ENCODE measurements at places on chromosomes 4 and X.
A peak's percentile ranks its signal among the peaks of the same experiment; 100 is the strongest.

GRCh38 chr4:15976456-15977447 lies 13.8 kb upstream of the FGFBP2 start:
- DNase-seq = no peak

- DNase-seq = no peak
Observed at GRCh38 chr4:116073051-116073450, 959.6 kb upstream of the NDST4 start.

DNA sequence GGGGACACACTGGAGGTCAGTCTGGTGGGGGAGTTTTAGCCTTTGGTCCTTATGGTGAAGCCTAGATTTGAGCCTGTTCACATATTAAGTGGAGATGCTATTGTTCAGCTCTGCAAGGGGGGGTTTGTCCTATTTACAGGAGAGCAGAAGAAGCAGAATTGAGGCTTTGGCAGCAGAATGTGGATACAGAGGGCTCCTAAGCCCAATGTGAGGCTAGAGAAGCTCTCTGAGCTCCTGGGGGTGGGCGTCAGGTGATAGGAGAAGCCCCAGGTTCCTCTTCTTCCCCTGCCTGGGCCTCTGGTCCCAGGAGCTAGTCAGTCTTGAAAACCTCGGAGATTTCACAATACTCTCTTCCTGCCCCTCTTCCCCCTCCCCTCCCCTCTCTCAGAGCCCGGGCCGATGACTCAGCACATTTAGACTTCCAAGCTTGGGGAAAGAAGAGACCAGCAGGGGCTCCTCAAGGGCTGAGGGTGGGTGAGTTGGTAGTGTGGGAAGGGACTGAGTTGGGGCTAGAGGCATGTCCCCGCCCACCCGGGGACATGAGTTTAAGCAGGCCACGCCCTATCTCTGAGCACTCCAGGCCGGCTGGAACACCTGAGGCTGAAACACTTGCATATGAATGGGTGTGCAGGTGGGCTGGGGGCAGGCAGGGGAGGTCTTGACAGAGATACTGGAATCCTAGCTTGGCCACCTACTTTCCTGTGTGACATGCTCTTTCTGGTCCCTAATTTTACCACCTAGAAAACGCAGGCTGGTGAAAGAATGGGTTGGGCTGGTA lies 3.4 kb downstream of the TFE3 start:
- DNase-seq = peak; percentile 56

- no peak for DNase-seq
Observed at GRCh38 chr4:4971796-4972195, 47.5 kb downstream of the CYTL1 start.

DNA sequence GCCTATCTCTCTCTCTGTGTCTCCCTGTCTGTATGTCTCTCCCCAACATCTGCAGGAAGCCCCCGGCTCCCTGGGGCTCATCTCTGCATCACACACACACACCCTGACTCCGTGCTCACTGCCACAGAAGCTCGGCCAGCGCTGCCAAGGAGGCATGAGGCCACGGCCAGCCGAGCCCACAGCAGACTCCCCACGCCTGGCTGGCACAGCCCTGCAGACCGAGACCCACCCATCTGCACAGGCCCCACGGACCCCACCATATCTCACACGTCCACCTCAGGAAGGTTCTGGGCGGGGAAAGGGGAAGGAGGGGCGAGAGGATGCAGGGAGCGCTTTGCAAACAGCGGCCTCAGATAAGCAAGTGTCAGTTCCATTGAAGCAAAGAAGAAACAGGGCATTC lies 28.5 kb upstream of the SLC25A6 start:
- DNase-seq = no peak

DNA sequence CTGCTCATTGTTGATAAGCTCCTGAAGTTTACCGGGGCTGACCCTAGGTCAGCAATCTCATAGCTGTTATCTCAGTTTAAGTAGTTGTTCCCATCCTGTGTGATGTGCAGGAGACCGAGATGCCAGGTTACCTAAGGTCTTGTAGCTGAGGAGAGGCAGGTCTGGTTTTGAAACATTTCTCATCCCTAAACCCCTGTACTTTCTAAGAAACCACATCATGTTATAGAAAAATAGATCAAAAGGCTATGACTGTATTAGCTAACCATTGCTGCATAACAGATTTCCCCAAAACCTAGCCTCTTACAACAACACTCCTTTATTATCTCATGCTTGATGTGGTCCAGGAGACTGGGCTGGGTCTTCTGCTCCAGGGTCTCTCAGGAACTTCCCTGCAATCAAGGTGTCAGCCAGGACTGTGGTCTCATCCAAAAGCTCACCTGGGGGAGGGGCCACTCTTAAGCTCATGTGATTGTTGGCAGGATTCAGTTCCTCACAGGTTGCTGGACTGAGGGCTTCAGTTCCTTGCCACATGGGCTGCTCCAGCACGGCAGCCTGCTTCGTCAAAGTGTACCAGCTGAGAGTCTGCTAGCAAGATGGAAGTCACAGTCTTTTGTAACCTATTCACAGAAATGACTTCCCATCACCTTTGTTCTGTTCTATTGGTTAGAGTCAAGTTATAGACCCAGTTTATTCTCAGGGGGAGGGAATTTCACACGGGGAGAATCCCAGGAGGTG lies 60.9 kb upstream of the CLCN4 start:
- DNase-seq = no peak

GRCh38 chr4:968221-968620 lies 5.1 kb downstream of the DGKQ start:
- DNase-seq = no peak

DNA sequence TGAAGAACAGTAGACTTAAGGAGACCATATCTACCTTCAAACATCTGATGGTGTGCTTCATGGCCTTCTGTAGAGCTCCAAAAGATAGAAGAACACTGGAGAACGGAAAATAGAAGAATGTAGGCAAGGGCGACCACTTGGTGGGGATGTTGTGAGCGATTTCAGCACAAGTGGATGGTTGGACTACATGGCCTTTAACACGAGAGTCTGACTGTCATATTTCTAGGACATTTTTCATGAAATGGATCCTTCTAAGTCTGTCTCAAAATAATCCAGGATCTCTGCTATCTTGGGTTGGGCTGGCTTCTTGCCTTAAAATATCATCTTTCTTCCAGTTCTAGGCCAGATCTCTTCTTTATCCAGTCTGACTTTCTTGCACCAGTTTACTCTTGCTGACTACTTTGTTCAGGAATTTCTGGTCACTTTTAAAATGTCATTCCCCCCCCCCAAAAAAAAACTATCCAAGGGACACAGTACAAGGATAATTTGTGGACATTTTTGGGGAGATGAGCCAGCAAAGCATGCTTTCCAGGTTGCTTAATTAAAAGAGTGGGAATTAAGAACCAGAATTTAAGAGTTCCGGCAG lies 1.2 kb upstream of the MID1IP1 start:
- DNase-seq = no peak

GRCh38 chrX:150197388-150197787 lies 165.7 kb upstream of the MAMLD1 start:
- no peak for DNase-seq

- DNase-seq = no peak
Observed at GRCh38 chr4:83644677-83645659, 109.1 kb downstream of the GPAT3 start.

DNA sequence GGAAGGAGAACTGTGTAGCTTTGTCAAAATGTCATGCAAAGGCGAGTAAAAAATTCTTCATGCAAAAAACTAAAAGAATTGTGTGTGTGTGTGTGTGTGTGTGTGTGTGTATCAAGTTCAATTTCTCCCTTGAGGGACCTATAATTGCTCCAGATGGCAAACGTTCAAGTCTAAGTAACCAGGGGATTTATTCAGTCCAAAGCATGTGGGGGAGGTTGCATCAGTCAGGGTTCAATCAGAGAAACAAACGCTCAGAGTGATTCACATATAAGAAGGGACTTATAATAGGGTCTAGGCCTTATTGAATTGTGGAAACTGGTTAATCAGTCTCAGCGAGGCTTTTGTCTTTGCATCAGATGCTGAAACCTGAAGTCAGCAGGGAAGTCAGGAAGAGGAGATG lies 5.0 kb downstream of the DCAF8L1 start:
- no peak for DNase-seq

GRCh38 chrX:15437724-15438123 lies 53.5 kb upstream of the VEGFD start:
- DNase-seq = no peak

DNA sequence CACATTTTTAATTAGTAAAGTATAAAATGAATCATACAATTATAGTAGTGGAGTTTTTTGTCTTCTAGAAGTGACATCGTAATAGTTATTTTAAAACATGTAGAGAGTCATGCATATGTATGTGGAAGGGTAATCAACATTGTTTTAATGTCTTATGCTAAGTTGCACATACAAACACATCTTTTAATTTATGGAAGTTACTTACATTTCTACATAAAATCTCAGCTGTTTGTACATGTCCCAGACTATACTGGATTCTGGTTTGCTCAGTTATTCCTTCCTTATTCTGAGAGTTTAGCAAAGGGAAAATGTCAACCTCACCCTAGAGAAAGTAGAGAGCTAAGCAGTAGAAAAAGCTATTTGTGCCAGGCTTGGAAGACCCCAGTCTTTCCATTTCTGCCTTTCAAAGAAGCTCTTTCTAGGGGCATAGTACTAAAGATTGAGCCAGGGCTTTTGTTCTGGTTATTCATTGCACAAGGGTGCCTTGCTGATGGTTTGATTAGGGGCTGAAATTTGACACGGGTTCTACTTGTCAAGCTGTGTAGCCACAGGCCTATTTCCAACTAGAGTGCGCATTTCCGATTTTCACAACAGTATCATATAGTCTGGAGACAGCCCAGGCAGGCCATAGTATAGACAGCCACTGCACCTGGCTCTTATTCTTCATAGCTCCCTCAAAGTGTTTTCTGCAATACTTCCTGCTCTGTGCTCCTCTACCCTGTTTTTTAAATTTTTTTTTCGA lies 106.3 kb downstream of the RPA4 start:
- DNase-seq = no peak

- no peak for DNase-seq
Observed at GRCh38 chrX:4240541-4241194, 527.2 kb upstream of the PRKX start.

GRCh38 chr4:84497504-84498202 lies 1.4 kb downstream of the NKX6-1 start:
- no peak for DNase-seq

- no peak for DNase-seq
Observed at GRCh38 chr4:138609943-138610350, 367.8 kb upstream of the SLC7A11 start.

GRCh38 chr4:145308598-145308997 lies 128.2 kb upstream of the OTUD4 start:
- no peak for DNase-seq

- DNase-seq = no peak
Observed at GRCh38 chrX:102042372-102043325, 82.8 kb upstream of the TCEAL2 start.

DNA sequence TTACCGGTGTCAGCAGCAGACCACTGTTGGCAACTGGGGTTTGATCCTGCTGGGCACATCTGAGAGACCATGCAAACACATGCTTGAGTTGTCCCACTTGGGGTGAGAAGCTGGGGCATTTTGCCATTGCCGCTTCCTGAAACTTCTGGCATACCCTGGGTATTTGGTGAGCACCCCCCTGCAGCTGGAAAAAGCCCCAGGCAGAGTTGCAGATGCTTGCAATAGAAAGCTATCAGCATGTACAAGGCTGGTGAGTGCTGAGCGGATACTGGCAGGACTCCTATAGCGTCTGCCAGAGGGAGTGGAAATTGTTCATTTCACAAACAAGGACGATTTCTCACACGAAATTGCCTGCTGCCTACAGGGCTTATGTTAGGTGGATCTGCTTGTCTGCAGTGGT lies 32.3 kb downstream of the SUPT20HL1 start:
- DNase-seq = no peak
